Effector CD8-positive, alpha-beta T cell (primary cell): ENCODE measurements at places on chromosomes 7 and 10.
A peak's percentile ranks its signal among the peaks of the same experiment; 100 is the strongest.

DNA sequence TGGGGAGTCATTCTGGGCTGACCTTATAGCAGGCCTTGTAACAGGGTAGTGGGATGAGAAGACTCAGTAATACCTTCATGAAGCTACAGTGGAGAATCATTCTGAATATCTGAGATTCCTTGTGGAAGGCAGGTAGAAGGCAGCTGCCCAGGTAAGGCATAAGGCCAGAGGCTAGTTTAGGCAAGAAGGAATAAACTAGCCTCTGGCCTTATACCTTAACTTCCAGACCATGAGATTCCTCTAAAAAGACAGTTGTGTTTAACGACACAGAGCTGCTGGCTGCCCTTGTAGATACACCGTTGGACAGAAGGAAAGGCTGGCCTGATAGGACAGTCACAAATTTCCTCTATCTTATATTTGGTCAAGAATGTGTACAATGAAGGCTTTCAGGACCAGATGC is 268.2 kb downstream of the PLXDC2 start:
- DNase-seq, result no peak

- no peak for DNase-seq
Measured at GRCh38 chr10:46057038-46057437, 11.0 kb upstream of the MSMB start.

DNA sequence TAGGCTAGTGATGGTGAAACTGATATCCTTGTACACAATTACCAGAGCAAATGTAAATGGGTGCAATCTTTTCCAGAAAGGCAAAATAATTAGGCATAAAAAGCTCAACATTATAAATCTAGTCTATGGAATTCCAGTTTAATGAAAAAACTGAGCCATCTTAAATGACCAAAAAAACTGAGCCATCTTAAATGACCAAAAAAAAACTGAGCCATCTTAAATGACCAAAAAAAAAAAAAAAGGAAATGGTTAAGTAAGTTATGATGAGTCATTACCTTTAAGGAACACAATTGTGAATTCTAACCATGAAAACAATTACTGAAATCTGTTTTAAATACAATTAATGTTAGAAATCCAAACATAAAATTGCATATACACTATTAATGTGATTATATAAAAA is 25.3 kb downstream of the USP6NL start:
- DNase-seq, result no peak

DNA sequence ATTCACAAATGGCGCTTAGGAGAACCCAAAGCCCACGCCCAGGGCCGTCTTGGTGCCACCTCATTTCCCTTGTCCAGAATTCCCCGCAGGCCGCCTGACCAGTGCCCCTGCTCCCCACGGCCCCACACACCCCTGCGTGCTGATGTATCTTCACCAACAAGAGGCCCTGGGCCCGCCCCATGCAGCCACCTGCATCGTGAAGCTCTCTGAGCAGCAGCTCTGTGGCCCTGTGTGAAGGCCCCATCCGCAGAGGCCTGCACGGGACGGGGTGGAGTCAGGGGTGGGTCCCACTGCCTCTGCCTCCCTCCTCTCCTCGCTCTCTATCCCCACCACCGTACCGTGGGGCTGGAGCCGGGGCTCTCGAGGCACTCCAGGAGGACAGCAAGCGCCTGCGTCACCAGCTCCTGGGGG is 14.7 kb downstream of the BRAT1 start:
- DNase-seq, result no peak

- DNase-seq, result no peak
Measured at GRCh38 chr10:1264001-1264400, 207.8 kb downstream of the WDR37 start.

- peak; percentile 2 for DNase-seq
Measured at GRCh38 chr7:107725138-107725740, 18.7 kb upstream of the CBLL1 start.

- no peak for DNase-seq
Measured at GRCh38 chr7:96380111-96380512, 58.2 kb upstream of the SLC25A13 start.

DNA sequence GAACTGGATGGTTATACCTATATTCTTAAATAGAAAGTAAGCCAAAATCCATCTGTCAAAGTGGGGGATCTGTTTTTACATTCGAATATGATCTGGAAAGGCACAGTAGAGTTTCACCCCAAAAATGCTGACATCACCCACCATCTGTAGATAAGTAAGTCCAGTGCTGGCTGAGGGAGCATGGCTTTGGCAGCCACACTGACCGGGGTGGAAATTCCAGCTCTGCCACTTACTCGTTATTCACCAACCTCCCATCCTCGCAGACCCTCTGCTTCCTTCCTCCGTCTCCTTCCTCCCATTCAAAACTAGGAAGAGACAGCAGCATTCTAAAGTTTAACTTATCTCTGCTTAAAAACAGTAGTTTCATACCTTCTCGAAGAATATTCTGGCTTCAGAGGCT is 84.9 kb upstream of the GATA3 start:
- DNase-seq, result no peak

DNA sequence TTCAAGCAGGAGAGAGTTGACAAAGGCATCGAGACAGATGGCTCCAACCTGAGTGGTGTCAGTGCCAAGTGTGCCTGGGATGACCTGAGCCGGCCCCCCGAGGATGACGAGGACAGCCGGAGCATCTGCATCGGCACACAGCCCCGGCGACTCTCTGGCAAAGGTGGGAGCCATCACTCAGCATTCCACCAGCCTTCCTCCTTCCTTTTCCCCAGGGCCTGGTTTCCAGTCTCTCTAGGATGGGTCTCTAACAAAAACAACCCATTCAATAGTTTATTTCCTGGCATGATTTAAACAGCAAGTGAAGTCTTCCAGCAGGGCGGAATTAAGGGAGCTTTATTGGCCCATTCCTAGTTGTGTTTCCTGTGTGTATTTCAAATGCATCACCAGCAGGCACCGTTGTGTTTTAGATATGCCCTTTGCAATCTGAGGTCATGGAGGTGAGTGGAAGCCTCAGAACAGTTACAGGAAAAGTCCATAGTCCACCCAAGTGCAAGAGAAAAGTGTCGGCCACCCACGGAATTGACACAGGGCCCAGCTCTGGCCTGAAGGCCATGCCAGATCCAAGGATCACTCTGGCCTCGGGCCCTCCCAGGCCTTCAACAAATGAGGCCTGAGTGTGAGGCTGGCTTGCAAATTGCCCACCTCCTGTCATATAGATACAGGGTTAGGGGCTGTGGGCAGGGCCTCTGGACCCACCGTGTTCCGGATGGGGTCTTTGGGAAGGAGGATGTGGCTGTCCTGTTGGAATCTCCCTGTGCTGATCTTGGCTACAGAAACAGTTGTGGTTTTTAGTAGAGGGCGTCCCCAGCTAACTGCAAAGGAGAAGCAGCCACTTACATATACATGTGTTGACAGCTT is 46.9 kb upstream of the TRIM8 start:
- DNase-seq, result no peak

- no peak for DNase-seq
Measured at GRCh38 chr10:86960003-86960862, 1.8 kb downstream of the SNCG start.

GRCh38 chr10:123913688-123914268 is 22.2 kb upstream of the CPXM2 start:
- no peak for DNase-seq

GRCh38 chr7:50342616-50343114 is 38.1 kb downstream of the IKZF1 start:
- peak; percentile 45 for DNase-seq

DNA sequence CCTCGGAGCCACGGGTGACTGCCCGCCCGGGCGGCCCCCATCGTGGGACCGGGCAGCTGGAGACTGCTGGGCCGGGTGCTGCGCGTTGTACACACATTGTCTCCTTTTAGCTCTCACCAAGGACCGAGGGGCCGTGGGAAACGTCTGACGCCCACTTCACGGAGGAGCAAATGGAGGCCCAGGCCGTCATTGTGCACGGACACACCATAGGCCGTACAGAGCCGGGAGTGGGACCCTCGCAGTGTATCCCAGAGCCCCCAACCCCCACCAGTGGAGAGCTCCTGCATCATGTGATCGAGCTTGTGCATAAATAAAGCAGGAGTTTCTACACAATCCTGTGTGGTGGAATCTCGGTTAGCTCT is 722 bp downstream of the DENND10 start:
- DNase-seq, result no peak

GRCh38 chr10:62382831-62383230 is 8.7 kb downstream of the ZNF365 start:
- DNase-seq, result no peak

- DNase-seq, result no peak
Measured at GRCh38 chr7:105699568-105700236, 118.4 kb upstream of the EFCAB10 start.

DNA sequence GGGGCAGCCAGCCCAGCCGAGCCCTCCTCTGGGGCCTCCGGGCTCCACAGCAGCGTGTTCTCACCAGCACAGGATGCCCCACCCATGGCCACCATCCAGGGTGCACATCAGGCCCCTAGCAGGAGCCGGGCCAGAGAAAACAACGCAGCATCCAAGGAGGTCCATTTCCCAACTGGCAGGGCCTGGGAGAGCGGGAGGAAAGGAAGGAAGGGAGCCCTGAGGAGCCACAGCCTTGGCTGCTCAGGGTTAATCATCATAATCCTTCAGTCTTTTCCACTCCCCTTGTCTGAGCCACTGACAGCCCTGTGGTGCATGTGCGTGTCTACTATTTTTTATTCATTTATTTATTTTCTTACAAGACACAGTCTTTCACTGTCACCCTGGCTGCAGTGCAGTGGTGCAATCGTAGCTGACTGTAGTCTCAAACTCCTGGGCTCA is 3.6 kb downstream of the PLAC9 start:
- DNase-seq, result no peak

DNA sequence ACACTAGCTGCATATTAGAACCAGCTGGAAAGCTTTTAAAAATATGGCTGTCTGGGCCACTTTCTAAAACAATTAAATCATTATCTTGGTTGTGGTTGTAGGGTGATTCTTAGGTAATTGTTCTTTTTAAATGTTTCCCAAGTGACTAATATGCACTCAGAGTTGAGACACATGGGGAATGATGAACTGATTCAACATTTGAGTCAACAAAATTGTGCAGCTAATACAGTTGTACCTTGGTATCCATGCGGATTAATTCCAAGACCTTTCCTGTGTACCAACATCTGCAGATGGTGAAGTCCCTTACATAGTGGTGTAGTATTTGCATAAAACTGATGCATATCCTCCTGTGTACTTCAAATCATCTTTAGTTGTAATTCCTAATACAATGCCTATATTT is 242.2 kb downstream of the ATRNL1 start:
- DNase-seq, result no peak

- no peak for DNase-seq
Measured at GRCh38 chr7:36659172-36659516, 65.2 kb downstream of the AOAH start.

- peak; percentile 91 for DNase-seq
Measured at GRCh38 chr7:76314042-76314721, 11.7 kb downstream of the HSPB1 start.

DNA sequence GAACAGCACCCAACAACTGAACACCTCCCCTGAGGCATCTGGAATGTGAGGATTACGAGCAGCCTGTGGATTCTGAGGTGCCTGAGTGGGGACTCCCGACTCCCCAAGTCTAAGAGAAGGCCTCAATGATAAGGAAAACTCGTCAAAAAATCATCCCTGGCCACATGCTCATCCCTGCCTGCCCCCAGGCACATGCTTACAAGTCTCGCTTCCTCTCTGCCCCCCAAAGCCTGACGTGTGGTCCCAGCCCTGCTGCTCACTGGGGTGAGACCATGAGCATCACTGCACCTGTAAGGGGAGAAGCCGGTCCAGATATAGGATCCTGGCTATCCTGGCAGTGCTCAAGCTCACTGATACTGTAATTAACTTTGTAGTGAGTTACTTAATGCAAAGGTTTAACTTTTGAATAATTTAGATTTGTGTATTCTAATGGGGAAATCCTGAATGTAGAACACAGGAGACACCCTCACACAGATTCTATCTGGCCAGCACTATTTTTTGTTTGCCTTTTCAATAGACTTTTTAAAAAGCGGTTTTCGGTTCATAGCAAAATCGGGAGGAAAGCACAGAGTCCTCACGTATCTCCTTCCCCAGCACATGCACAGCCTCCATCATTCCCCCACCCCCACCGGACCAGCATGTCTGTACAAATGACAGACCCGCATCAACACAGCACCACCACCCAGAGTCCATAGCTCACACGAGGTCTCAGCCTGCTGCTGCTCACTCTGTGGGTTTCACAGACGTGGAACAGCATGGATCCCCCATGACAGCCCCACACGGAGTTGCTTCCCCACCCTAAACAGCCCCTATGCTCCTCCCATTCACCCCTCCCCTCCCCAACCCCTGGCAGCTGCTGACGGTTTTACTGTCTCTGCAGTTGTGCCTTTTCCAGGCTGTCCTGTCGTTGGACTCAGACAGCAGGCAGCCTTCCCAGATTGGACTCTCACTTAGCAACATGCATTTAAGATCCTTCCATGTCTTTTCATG is 167.9 kb downstream of the DIP2C start:
- no peak for DNase-seq

- no peak for DNase-seq
Measured at GRCh38 chr7:36280840-36281812, 108.5 kb upstream of the ANLN start.

GRCh38 chr10:114638821-114639625 is 19.1 kb downstream of the ABLIM1 start:
- no peak for DNase-seq

GRCh38 chr10:4719671-4720070 is 106.3 kb upstream of the AKR1E2 start:
- no peak for DNase-seq

DNA sequence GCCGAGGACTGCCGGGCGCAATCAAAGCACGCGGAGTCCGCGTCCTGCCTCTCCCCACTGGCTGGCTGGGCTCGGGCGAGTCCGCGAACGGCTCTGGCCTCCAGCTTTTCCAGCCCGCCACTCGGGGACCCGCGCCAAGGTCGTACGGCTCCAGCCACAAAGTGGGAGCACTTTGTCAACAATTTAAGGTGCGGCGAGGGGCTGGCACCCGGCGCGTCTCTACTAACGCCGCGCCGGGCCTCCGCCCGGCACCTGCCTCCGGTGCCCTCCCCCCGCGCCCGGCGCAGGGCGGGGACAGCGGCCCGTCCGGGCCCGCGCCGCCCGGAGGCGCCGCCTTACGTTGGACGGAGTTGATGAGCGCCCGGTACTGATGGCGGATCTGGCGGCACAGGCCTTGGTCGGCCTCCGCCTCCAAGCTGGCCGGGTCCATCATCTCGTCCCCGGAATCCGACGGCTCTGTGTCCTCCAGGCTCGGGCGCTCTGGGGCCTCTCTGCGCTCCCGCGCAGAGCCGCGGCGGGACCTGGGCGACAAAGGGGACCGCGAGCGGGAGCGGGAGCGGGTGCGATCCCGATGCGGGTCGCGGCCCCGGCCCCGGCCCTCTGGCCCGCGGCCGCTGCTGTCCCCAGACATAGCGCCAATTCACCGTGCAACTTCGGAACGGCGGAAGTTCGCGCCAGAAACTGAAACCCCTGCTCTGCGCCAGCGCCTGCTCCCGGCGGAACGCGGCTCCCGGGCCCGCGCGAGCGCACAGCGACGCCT is at the start of gene NSMCE4A:
NSMCE4A (minus strand) TSS at position 683 of the 760 bp plus-strand sequence; CDS start at position 631, 52 bp downstream.
- peak; percentile 21 for DNase-seq

- no peak for DNase-seq
Measured at GRCh38 chr7:41131956-41132355, 570.9 kb downstream of the INHBA start.
